ENCODE measurements at places on chromosomes 16 and 17.
A peak's percentile ranks its signal among the peaks of the same experiment; 100 is the strongest.

GRCh38 chr17:71330099-71330375 lies 790.8 kb upstream of the SOX9 start:
- H3K4me3 ChIP-seq: no peak overlapping the region
- no peaks in the 10 kb centered on the region for H3K4me1 ChIP-seq
- DNase-seq: no peak
- H3K27me3 ChIP-seq: no peaks in the 10 kb centered on the region
- H3K27ac ChIP-seq: no peak overlapping the region
- H3K36me3 ChIP-seq: no peaks in the 10 kb centered on the region

- no peak overlapping the region for H3K4me3 ChIP-seq
- peaks cover 7% of the 10 kb centered on the region for H3K4me1 ChIP-seq
- no peak overlapping the region for H3K27ac ChIP-seq
- H3K36me3 ChIP-seq: no peaks in the 10 kb centered on the region
Measured at GRCh38 chr16:717450-718245, 2.7 kb downstream of the METRN start.

DNA sequence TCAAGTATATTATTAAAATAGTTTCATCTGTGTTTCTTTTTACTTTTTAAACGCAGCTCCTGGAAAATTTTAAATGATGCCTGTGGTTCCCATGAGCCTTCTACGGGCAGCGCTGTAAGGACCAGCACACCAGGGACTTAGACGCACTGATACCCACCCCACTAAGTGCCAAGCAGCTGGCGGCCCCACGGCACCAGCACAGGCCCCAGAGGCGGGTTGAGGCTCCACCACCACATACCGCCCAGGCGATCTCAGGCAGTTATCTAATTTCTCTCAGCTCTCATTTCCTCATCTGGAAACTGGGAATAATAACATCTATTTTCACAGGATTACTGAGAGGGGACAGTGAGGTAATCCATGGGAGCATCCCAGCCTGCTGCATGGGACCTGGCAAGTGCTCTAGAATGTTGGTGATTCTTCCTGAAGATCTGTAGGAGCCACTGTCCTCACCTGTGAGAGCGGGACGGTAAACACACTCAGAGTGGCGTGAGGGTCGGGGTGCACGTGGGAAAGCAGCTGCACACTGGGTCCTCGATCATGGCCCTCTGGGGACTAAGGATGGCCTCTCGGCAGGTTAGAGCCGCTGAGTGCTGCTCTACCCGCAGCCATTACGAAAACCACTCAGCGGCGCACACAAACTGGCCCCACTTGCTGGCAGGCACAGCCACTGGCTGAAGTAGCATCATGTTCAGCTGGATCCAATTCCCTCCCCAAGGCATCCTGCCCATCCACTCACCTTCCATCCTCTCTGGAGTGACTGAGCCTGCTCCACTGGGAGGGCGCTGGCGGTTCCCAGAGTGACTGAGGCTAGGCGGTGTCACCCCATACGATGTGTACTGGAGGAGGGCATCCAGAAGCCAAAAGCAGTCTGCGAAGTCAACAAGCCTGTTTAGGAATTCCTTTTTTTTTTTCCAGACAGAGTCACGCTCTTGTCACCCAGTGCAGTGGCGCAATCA lies 17.6 kb upstream of the SLC38A8 start:
- H3K27me3 ChIP-seq: no peaks in the 10 kb centered on the region
- H3K4me1 ChIP-seq: peaks cover 4% of the 10 kb centered on the region
- DNase-seq: no peak
- H3K27ac ChIP-seq: no peak overlapping the region
- peaks cover 5% of the 10 kb centered on the region for H3K36me3 ChIP-seq

GRCh38 chr17:57253362-57254065 lies 2.8 kb upstream of the MSI2 start:
- H3K4me1 ChIP-seq: peaks cover 23% of the 10 kb centered on the region
- H3K27me3 ChIP-seq: peaks cover 4% of the 10 kb centered on the region
- H3K4me3 ChIP-seq: no peak overlapping the region

GRCh38 chr17:7894866-7895265 lies 6.3 kb downstream of the CHD3 start:
- H3K4me1 ChIP-seq: peaks cover 12% of the 10 kb centered on the region
- no peak for DNase-seq
- H3K36me3 ChIP-seq: peaks cover 38% of the 10 kb centered on the region
- H3K27me3 ChIP-seq: no peaks in the 10 kb centered on the region
- no peak overlapping the region for H3K27ac ChIP-seq

GRCh38 chr17:50122945-50123344 lies 7.0 kb downstream of the SAMD14 start:
- no peak overlapping the region for H3K27ac ChIP-seq
- no peak for DNase-seq
- peaks cover 7% of the 10 kb centered on the region for H3K4me1 ChIP-seq
- H3K36me3 ChIP-seq: no peaks in the 10 kb centered on the region
- peaks cover 43% of the 10 kb centered on the region for H3K27me3 ChIP-seq
- H3K4me3 ChIP-seq: no peak overlapping the region

- H3K4me3 ChIP-seq: peak overlapping the region; percentile 78
- peaks cover 27% of the 10 kb centered on the region for H3K4me1 ChIP-seq
- DNase-seq: no peak
- peaks cover 3% of the 10 kb centered on the region for H3K36me3 ChIP-seq
- H3K27ac ChIP-seq: peak overlapping the region; percentile 86
Measured at GRCh38 chr17:15966183-15966878, 21.4 kb downstream of the ADORA2B start.

DNA sequence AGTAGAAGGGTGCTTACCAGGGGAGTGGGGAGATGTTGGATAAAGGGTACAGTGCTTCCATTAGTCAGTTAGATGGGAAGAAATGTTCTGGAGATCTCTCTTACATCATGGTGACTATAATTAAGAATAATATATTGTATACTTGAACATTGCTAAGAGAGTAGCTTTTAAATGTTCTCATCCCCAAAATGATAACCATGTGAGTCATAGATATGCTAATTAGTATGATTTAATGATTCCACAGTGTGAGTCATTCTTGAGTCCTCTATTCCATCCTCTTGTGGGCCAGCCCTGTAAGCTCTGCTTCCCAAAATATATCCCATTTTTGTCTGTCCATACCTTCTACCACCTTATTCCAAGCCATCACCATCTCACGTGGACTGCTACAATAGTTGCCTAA lies 80.6 kb upstream of the CDH11 start:
- no peak overlapping the region for H3K27ac ChIP-seq
- H3K4me3 ChIP-seq: no peak overlapping the region
- no peak for DNase-seq
- H3K27me3 ChIP-seq: no peaks in the 10 kb centered on the region

DNA sequence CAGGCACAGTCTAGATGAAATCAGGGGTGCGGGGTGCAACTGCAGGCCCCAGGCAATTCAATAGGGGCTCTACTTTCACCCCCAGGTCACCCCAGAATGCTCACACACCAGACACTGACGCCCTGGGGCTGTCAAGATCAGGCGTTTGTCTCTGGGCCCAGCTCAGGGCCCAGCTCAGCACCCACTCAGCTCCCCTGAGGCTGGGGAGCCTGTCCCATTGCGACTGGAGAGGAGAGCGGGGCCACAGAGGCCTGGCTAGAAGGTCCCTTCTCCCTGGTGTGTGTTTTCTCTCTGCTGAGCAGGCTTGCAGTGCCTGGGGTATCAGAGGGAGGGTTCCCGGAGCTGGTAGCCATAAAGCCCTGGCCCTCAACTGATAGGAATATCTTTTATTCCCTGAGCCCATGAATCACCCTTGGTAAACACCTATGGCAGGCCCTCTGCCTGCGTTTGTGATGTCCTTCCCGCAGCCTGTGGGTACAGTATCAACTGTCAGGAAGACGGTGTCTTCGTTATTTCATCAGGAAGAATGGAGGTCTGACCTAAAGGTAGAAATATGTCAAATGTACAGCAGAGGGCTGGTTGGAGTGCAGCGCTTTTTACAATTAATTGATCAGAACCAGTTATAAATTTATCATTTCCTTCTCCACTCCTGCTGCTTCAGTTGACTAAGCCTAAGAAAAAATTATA lies 1.6 kb downstream of the HBA1 start:
- no peak overlapping the region for H3K4me3 ChIP-seq
- H3K27ac ChIP-seq: no peak overlapping the region
- DNase-seq: no peak
- no peaks in the 10 kb centered on the region for H3K36me3 ChIP-seq
- peaks cover 5% of the 10 kb centered on the region for H3K4me1 ChIP-seq

DNA sequence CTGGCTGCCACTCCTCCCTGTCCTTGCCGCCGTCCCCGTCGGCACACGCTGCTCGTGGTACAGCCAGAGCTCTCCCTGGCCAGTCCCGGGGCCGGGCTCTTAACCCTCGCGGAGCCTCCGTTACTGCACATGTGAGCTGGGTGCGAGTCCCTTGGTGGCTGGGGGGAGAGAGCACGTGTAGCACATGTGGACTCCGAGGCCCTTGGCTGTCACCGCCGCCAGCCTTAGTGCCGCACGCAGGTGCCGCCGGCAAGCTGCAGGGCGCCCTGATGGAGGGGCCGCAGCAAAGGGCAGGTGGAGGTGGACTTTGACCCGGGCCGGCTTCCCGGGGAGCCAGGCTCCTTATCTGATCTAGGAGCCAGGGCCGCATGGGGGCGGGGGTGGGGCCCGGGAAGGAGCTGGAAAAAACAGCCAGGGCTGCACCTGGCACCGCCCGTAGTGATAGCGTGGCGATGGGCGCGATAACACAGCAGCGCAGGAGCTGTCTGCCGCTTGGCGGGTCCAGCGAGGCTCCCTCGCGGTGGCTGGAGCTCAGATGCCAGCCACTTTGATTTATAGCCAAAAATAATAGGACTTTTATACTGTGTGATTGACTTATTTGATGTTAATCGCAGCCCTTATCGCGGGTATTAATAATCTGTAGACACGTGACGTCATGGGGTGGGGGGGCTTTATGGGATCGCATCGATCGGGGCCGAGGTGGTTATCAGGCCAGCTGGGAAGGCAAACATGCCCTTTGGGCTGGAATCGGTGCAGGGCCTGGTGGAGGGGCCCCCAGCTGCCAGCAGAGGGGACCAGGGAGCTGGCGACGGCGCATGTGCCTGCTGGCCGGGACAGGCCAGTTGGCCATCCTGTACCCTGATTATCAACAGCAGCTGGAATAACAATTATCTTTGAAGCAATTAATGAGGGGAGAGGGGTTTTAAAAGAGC lies 35.1 kb downstream of the ZFPM1 start:
- H3K27ac ChIP-seq: no peak overlapping the region
- H3K27me3 ChIP-seq: no peaks in the 10 kb centered on the region
- H3K4me3 ChIP-seq: no peak overlapping the region

GRCh38 chr16:87035053-87035452 lies 282.1 kb downstream of the C16orf95 start:
- H3K36me3 ChIP-seq: no peaks in the 10 kb centered on the region
- H3K27ac ChIP-seq: no peak overlapping the region
- H3K4me1 ChIP-seq: no peaks in the 10 kb centered on the region
- H3K4me3 ChIP-seq: no peak overlapping the region
- H3K27me3 ChIP-seq: no peaks in the 10 kb centered on the region

DNA sequence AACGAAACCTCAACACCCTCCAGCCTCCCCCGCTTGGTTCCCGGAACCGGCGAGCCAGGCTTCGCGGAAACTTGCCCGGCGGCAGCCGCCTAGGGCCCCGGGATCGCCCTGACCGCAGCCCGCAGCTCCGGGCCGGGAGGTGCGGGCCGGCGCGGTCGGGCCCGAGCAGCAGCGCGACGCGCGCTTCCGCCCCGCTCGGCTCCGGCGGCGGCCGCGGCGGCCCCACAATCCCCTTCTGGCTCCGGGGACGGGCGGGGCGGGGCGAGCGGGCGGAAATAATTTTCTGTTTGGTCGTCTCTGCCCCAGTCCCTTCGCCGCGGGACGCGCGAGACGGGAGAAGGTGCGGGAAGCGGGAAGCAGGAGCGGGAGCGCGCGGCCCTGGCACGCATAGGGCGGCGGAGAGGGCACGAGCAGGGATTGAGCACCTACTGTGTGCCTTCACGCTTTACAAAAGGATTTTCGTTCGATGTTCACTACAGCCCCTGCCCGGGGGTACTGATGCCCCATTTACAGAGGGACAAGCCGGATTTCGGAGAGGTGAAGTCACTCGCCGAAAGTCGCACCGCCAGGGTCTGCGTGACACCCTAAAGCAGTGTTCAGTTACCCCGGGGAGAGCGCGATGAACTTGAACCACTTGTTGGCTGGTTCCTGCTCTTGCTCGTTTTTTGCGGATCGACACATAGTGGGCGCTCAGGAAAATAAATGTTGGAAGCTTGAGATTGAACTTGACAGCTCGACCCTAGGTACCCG lies 2.7 kb upstream of the MLLT6 start:
- H3K27ac ChIP-seq: peak overlapping the region; percentile 97
- peak; percentile 85 for DNase-seq
- H3K27me3 ChIP-seq: no peaks in the 10 kb centered on the region
- peak overlapping the region; percentile 96 for H3K4me3 ChIP-seq
- H3K36me3 ChIP-seq: peaks cover 3% of the 10 kb centered on the region

- H3K4me1 ChIP-seq: peaks cover 36% of the 10 kb centered on the region
- no peak overlapping the region for H3K27ac ChIP-seq
- no peak overlapping the region for H3K4me3 ChIP-seq
- H3K36me3 ChIP-seq: peaks cover 23% of the 10 kb centered on the region
- DNase-seq: no peak
- no peaks in the 10 kb centered on the region for H3K27me3 ChIP-seq
Measured at GRCh38 chr17:45287526-45288500, 25.9 kb upstream of the SPATA32 start.

GRCh38 chr16:83051451-83051850 lies 424.7 kb downstream of the CDH13 start:
- DNase-seq: no peak
- H3K4me1 ChIP-seq: no peaks in the 10 kb centered on the region
- H3K27ac ChIP-seq: no peak overlapping the region
- no peak overlapping the region for H3K4me3 ChIP-seq

- H3K36me3 ChIP-seq: peaks cover 14% of the 10 kb centered on the region
- peaks cover 34% of the 10 kb centered on the region for H3K4me1 ChIP-seq
- H3K4me3 ChIP-seq: peak overlapping the region; percentile 97
- peak overlapping the region; percentile 96 for H3K27ac ChIP-seq
Measured at GRCh38 chr16:66933776-66934137, 445 bp downstream of the CIAO2B start.

DNA sequence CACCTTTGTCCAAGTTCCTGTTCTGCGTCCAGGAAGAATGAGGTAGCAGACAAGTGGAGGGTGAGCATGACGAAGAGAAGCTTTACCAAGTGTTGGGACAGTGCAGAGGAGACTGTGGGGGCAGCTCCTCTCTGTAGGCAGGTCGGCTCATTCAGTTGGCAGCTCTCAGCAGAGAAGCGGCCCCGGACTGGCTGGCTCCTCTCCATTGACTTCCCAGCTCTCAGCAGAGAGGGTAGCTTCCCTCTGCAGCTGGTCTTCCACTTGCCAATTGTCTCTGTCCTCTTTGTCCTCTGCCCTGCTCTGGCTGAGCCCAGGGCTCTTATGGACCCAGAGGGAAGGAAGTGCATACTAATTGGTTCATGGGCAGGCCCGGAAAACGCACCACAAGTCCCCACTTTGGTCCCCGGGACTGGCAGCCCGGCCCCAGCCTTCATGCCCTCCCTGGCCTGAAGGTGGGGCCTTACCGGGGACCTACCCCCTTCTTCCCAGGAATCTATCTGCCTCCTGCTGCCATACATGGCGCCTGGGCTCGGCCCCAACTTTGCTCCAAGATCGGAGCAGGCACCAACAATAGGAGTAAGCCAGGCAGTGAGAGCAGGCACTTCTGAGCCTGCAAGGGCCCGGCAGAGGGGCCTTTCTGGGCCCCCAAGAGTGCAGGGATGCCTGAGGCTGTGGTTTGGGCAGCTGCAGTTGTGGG lies 10.1 kb downstream of the KCTD5 start:
- H3K36me3 ChIP-seq: peaks cover 4% of the 10 kb centered on the region
- H3K4me1 ChIP-seq: peaks cover 5% of the 10 kb centered on the region
- no peak for DNase-seq
